ENCODE measurements at places on chromosomes 2 and 18.

- DNase-seq: no peak
These were observed 1.2 kb upstream of the SDC1 start for GRCh38 chr2:20226152-20226545.

DNA sequence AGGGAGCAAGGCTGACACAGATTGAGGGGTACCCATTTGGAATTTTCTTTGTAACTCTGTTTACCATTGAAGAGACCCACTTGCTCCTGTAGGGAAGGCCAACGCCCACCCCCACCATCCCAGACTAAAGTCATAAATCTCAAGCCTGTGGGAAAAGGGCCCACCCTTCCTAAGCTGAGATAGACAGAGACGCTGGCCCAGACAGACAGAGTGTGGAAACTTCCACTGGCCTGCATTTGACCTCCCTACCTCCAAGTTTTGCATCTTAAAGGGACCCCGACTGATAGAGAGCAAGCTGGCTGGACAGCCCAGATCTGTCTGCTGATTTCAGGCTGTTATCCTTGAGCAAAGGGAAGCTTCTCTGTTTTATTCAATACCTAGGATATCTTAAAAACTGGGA is 48.2 kb upstream of the SLC14A2 start:
- no peak for DNase-seq

- DNase-seq: no peak
These were observed 2.3 kb downstream of the LYPD1 start for GRCh38 chr2:132667706-132668105.

DNA sequence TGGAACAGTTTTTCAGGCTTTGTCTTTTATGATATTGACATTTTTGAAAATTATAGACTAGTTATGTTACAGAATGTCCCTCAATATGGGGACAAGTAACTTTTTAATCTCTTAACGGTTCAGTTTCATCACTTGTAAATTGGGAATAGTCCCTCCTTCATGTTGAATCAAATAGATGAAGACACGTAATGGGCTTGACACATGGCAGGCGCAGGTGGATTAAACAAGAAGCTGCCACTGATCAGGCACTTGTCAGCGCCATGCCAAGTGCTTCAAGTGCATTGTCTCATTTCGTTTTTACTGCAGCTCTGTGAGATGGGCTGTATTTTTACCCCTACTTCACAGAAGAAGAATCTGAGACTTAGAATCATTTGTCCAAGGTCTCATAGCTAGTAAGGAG is 9.5 kb upstream of the SMAD4 start:
- DNase-seq: no peak

GRCh38 chr2:126748188-126748760 is 92.3 kb downstream of the GYPC start:
- no peak for DNase-seq

GRCh38 chr2:5990086-5990485 is 297.9 kb downstream of the SOX11 start:
- no peak for DNase-seq

Data from A549 (cell line).